ENCODE measurements at places on chromosomes 11 and 22.

- DNase-seq, result no peak
Measured at GRCh38 chr11:103870821-103871309, 165.6 kb upstream of the DDI1 start.

- peak; percentile 63 for DNase-seq
Measured at GRCh38 chr22:37240941-37241320, 3.1 kb downstream of the RAC2 start.

GRCh38 chr22:35549328-35549727 lies 8.7 kb downstream of the RASD2 start:
- no peak for DNase-seq

GRCh38 chr11:3855808-3856491 lies 486 bp downstream of the STIM1 start:
- peak; percentile 73 for DNase-seq

GRCh38 chr22:21996175-21996720 lies 13.7 kb upstream of the TOP3B start:
- DNase-seq, result no peak

GRCh38 chr11:67776852-67777520 lies 102.6 kb upstream of the ALDH3B2 start:
- DNase-seq, result no peak

DNA sequence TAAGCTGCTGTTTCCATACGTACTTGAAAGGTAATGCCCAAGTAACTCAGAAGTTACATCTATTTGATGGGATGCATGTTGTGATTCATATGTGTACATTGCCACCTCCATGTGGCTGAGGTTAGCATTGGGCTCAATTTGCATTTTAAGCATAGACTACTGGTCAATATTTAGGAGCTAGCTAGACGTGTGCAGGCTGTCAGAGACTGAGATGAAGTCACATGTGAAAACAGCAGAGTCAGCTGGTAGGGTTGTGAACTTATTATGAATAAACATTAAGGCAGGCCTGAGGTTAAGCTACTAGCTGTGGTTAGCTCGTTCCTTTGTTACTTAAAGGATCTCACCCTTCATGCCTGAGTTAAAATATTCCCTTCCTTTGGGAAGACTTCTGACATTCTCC lies 114.5 kb upstream of the MTNR1B start:
- no peak for DNase-seq

- DNase-seq, result no peak
Measured at GRCh38 chr11:75063741-75064314, 32.8 kb downstream of the OR2AT4 start.

DNA sequence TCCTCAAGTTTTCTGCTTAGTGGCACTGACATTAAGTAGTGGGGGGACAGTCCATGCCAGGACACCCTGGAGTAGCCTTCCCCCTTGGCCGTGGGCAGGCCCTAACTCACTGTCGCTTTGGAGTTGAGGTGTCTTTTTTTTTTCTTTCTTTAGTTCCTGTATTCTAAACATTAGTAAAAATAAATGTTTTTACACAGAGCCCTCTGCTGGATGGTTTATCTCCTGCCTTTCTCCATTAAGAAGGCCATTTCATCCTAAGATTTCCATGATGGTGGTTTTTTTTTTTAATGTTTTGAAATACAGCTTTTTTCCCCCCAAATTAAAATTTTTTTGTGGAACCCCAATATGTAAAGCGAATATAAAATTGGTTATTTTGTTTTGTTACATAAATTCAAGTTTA lies 1.8 kb upstream of the TIGD3 start:
- DNase-seq, result peak; percentile 77

GRCh38 chr11:76823481-76824028 lies 37.2 kb upstream of the ACER3 start:
- peak; percentile 87 for DNase-seq

All from osteoblast (primary cell).